Occipital lobe (tissue), 3 donors: ENCODE measurements at places on chromosomes 3 and 15. TPM values are rescaled to one million over a fixed set of nuclear protein-coding genes. Genes with fewer than 3 reads are reported as not detected.

DNA sequence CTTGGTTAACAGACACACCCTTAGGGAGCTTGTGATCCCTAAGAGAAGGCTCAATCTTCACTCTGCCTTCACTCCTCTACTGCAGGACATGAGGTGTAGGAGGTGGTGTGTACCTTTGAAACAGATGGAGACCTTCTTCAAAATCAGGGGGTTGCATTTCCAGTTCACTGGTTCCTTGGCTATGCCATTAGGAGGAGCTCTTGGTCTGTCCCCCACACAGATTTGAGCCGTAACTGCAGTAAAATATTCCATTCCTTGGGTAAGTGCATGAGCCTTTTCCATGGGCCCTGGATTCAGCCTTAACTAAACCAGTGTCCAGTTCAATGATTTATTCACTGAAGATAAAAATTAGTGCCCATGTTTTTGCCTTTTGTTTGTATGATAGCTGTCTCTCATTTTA is 144.6 kb downstream of the MCTP2 start:
- DNase-seq = no peak

- DNase-seq = peak; percentile 23
Measured at GRCh38 chr3:3800080-3800455, 837 bp downstream of the LRRN1 start.

DNA sequence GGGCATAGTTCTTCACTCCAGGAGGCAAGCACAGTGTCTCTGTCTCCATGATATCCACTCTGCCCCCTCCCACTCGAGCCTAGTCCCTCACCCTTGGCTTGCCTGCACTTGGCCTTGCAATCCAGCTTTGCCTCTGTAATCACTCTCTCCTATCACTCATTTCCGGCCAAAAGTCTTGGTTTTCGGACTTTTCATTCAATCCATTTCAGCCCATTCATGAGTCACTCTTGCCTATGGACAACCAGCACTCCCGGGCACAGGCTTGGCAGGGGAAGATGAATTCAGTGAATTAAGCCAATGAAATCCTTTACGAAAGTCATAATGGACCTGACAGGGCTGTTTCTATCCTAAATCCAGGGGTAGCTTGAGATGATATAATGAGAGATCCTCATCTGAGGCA is 21.7 kb downstream of the DAZL start:
- DNase-seq = no peak

GRCh38 chr15:61518191-61518950 is 289.3 kb upstream of the RORA start:
- DNase-seq = no peak

- no peak for DNase-seq
Measured at GRCh38 chr15:62541846-62542245, 376.8 kb upstream of the C2CD4B start.

GRCh38 chr15:60989696-60990095 is 239.4 kb downstream of the RORA start:
- no peak for DNase-seq

- no peak for DNase-seq
Measured at GRCh38 chr3:115248274-115248673, 101.2 kb upstream of the ZBTB20 start.

- peak; percentile 52 for DNase-seq
Measured at GRCh38 chr3:177490626-177491025, 293.3 kb upstream of the TBL1XR1 start.

GRCh38 chr3:152382312-152383135 is 113.8 kb downstream of the MBNL1 start:
- DNase-seq = no peak

DNA sequence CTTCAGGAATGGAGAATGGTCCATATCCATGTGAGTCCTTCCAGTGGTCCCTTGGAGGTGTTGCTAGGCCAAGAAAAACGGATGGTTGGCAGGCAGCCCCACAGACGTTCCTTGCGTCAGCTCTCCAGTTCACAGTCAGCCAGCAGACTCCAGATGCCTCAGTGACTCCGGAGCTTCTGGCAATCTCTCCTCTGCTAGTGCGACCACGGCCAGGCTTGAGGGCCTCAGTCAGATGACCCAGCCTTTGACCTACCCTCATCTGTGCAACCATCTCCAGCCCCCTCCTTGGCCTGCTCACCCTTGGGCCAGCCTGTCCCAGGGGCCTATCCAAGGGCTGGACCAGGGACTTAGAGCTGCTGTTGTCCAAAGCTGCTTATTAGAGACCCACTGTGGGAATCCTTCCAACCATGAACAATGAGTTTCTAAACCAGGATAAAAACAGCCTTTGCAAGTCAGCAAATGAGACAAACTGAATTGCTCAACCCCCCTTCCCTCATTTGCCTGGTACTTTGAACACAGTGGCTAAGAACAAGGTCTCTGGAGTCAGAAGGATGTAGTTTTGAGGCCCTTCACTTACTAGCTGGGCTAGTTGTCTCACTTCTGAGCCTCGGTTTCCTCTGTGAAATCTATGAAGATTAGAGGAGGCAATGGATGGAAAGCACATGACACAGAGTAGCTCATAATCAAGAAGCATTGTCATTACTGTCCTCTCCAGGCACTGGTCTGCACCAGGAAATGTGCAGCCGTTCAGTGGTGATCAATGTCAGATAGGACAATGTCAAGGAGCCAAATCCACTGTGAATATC is 44.8 kb downstream of the ANP32A start:
- DNase-seq = peak; percentile 28

GRCh38 chr3:308597-309321 is 112.2 kb downstream of the CHL1 start:
- DNase-seq = no peak

DNA sequence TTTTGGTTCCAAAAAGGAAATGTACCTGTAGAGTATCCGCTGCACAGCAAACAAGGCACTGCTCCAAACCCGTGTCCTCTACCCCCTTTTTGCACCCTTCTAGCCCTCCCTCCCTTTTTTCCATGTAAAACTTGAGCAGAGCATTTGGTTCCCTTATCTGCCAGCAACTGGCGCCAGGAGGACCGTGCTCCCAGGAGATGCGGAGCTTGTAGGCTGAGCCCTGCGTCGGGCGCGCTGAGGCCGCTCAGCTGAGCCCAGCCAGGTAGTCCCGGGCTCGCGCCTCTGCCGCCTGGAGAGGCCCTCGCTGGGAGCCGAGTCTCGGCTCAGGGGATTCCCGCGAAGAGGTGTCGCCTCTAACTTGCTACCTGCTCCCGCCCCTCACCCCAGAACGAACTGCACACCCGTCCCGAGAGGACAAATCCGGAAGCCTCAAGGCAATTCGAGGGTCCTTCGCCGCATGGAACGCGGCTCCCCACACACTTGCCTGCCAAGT is 575 bp downstream of the TRPM7 start:
- DNase-seq = peak; percentile 57

DNA sequence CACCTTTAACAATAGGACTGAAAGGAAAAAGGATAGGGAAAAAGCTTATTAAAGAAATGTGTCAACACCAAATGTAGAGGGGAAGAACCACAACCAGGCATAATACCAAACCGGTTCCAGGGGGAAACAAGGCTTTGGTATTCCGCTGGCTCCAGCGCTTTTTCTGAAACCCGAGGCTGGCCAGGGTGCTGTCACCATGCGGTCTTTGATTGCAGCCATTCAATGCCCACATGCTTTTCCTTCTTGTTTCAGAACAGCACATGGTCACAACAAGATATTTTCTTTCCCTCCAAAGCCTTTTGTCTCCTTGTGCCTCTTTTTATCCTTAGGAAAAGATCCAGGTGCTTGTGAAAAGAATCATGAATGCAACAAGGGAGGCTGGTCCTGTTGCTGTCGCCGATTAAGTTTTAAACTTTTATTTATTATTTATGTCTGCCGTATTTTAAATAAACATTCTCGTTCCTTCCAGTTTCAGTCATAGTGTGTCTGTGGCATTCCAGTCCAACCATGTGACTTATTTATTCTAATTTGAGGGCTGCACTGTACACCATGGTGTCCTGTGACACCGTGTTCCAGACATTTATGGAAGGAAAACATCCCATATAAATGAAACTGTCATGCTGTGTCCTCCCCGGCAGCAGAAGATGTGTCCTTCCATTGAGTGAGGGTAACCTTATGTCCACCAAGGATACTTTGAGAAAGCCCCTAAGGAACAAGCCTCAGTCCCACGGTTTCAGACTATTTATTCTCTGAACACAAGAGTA is 41.1 kb downstream of the CCK start:
- DNase-seq = no peak

DNA sequence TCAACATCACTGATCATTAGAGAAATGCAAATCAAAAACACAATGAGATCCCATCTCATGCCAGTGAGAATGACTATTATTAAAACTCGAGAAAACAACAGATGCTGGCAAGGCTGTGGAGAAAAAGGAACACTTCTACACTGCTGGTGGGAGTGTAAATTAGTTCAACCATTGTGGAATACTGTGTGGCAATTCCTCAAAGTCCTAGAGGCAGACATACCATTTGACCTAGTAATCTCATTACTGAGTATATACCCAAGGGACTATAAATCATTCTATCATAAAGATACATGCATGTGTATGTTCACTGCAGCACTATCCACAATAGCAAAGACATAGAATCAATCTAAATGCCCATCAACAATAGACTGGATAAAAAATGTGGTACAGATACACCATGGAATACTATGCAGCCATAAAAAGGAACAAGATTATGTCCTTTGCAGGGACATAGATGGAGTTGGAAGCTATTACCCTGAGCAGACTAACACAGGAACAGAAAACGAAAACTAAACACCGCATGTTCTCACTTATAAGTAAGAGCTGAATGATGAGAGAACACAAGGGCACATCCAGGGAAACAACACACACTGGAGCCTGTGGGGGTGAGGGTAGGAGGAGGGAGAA is 15.2 kb upstream of the AVEN start:
- no peak for DNase-seq

- no peak for DNase-seq
Measured at GRCh38 chr15:46251903-46252302, 617.1 kb downstream of the SQOR start.

DNA sequence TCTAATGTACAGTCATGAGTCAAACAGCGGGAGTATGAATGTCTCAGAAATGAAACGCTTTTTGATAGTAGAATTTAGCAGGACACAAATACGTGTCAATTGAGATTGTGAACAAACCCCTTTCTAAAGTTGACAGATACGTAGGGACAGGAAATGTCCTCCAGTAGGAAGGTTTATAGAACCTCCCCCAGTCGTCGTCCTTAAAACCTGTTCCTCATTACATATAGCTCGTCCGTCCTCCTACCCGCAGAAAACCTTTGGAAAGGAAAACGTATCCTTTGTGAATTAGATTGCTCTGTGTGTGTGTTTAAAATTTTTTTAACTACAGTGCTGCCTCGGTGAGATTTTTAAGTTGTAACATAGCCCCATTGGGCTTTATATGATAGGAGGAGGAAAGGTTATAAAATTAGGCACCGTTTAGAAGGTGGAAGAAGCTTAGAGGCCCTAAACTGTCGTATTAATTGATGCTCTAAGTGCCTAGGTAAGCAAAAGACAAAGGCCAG is 4.1 kb downstream of the UBE2E1 start:
- DNase-seq = no peak

GRCh38 chr3:151195826-151196225 is 7.2 kb downstream of the GPR171 start:
- DNase-seq = no peak

DNA sequence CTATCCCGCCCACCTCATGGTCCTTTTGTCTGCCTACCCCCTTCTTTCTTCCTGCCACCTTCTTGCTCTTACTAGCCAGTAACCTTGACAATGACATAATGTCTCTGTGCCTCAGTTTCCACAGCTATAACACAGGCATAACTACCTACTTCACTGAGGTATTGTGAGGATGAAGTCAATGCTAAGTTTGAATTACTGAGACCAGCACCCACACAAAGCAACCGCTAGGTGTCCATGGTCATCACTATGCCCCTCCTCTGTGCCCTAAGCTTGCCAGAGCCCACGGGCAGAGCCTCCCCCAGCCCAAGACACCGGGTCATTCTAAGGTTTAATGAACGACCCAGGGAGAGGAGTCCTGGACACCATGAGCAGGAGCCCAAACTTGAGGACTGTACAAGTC is 101.6 kb downstream of the OXNAD1 start:
- DNase-seq = no peak

GRCh38 chr3:33035596-33035995 is 61.4 kb downstream of the GLB1 start:
- DNase-seq = no peak

GRCh38 chr3:156675830-156676767 is 1.7 kb downstream of the TIPARP start:
- DNase-seq = no peak

DNA sequence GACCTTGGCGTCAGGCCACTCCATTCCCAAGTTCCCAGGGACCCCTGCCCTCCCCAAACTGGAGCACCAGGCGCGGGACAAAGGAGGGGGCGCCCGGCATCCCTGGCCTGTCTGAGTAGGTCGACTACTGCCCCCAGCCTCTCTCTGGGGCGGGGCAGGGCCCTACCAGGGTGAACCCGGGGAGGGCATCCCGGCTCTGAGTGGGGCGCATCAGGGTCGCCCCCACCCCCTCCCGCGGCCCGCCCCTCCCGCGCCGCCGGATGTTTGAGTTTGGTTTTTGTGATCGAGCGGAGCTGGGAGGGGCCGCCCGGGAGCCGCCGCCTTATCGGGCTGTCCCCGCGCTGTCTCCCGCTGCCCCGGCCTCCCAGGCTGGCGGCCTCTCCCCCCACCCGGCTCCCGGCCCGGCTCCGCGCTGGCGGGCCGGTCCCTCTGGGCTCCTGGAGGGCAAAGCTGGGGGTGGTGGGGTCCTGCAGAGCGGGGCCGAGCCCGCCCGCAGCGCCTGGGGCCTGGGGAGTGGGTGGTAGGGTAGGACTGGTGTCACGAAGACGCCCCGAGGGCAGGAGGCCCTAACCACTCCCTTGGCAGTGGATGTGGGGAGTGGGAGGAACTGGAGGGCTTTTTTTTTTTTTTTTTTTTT is 47.2 kb upstream of the SMAD6 start:
- DNase-seq = no peak

- no peak for DNase-seq
Measured at GRCh38 chr3:169939320-169939719, 27.3 kb upstream of the SEC62 start.

PBRM1 gene
- total RNA-seq = 203 TPM

RHOV gene
- total RNA-seq = 10.8 TPM

RBSN gene
- total RNA-seq = 70.8 TPM

PTH1R gene
- total RNA-seq = 2.3 TPM

RPSA gene
- total RNA-seq = 1,286 TPM

SRGAP3 gene
- total RNA-seq = 89.5 TPM

GXYLT2 gene
- 4.7 TPM for total RNA-seq

SLCO2A1 gene
- total RNA-seq = 0.78 TPM

DNAJA4 gene
- total RNA-seq = 30.4 TPM

GADL1 gene
- total RNA-seq = 0.47 TPM
